Hepatic stellate cell (primary cell): ENCODE measurements at places on chromosomes 2 and 18.

DNA sequence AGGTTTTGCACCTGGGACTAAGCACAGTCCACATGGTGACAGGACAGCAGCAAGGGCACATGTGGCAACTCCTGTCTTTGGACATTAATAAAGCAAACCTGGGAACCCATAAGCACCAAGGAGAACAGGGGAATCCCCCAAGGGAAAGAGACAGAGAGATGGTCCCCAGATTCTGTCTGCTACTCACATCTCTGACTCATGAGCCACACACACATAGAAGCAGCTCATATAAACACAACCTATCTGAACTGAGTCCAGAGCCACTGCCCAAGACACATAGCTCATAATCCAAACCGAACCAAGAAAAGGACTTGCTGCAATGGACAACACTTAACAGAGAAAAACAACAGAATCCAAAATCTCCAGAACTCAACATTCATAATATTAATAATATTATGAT, 82.5 kb downstream of the OSBPL1A start:
- DNase-seq, result peak; percentile 5

- no peak for DNase-seq
Measured at GRCh38 chr2:58686776-58687175, 445.7 kb upstream of the FANCL start.

DNA sequence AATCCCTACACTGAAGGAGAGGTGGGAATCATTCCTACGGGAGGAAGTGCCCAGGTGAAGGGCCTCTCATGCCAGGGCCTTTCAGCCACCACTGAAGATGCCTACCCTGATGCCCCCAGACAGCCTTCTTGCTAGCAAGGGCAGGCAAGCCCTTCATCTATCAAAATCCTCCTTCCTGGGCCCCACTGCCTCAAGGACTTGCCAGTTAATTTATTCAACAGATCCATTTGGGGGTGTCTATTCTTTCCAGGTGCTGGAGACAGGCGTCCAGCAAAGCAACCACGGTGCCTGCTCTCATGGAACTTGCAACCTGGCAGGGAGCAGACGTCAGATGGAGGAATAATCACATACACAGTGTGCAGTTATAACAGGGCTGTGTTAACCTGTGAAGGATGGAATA, 95.5 kb downstream of the GYPC start:
- no peak for DNase-seq

DNA sequence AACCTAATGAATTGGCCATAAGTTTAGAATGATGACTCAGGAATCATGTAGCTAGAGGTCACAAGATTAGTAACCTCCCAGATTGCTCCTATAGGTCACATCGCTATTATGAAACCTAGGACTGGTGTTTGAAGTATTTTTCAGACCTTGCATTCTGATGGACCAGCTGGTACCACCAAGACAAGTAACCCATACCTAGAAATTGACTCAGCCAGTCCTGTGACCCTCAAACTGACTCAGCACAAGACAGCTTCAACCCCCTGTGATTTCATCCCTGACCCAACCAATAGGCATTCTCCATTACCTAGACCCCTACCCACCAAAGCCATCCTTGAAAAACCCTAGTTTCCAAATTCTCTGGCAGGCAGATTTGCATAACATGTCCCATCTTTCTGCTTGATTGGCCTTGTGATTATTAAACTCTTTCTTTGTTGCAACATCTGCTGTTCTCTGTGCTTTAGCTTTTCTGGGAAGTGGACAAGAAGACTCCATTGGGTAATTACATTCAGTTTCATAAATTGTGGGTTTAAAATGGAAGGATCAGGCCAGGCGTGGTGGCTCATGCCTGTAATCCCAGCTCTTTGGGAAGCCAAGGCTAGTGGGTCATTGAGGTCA, 254.9 kb downstream of the IRS1 start:
- no peak for DNase-seq

GRCh38 chr18:76750269-76750668, 72.1 kb upstream of the ZNF236 start:
- no peak for DNase-seq

DNA sequence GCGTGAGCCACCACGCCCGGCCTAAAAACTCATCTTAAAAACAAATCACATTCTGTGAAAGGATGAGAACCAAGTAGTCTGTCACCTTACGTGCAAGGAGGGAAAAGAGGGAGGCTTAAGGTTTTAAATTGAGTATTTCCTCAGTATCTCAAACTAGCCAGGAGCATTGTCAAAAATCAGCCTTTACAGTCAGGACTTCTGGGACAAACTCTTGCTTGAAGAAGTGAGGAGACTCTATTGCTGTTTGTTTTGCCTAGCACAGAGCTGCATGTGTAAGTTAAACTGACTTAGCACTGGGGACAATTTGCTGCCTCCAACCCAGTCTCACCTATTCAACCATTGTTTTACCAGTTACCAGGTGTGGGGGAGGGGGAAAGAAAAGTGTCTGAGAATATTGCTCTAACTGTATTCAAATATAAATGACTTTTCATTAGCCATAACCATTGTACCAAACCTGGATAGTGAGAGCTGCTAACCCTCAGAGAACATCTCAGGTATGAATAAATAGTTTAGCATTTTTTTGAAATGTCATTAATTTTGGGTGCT, 3.6 kb downstream of the INO80D start:
- DNase-seq, result no peak

DNA sequence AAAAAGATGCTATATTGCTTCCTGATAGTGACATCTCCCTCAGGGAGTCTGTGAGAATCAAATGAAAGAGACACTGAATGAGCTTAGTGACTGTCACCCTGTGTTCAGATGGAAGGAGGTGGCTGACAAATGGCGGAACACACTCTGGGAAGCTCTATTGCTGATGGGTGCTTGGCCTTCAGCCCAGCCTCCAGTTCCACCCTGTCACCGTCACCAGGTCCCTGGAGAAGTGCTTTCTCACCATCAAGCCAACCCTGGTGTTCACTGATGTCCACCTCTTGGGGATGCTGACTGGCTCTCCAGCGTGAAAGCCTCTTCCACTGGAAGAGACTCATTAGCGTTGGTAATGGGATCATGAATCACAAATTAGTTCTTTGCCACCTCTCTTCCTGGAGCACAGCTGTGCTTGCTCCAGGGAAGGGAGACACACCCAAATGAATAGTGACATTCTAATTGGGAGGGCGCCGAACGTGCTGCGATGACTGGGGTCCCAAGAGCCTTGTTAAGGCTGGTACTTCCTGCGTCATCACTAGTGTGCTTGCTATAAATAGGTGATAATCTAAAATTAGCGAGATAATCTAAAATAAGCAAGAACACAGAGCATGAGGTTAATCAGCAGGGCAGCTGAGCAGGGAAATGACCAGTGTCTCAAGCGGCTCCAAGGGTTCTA, 154.0 kb downstream of the CLIP4 start:
- DNase-seq, result no peak

DNA sequence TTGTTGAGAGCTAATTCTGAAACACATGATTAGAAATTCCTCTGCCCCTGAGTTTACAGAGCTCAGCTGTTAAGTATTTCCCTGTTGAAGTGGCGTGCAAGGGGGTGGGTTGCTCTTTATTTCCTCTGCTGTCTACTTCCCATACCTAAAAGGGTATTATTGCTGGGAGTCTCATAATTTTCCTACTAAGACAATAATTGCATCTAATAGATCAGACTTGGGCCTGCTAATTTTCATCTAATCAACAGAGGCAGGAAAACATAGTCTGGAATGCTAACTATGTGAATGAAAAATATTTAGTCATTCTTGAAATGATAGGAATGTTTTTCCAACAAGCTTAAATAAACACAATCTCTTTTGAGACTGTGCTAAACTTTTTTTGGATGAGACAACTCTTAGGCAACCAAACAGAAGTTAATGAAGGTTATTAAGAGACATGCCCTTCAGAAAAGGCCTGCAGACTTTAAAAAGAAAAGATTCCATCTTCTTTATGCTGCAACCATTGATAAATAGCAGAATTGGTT, 111.4 kb downstream of the FEZ2 start:
- DNase-seq, result peak; percentile 14

- DNase-seq, result no peak
Measured at GRCh38 chr2:18883616-18884456, 294.5 kb upstream of the NT5C1B start.

DNA sequence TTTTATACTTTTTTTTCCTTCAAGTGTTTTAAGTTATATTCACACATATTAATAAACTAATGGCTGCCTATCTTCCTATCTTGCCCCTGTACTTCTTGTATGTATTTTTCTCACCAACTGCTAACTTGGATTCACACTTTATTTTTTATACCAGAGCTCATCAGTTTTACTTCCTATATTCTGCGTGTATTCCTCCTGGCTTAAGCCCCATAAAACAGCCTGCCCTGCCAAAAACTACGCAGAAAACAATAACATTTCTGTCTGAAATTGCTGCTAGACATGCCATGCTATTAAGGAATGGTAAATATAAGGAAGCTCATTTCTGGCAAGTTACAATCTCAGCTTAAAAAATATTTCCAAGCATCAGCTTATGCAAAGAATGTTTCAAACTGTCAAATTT, 172.3 kb downstream of the UBE2E3 start:
- no peak for DNase-seq

DNA sequence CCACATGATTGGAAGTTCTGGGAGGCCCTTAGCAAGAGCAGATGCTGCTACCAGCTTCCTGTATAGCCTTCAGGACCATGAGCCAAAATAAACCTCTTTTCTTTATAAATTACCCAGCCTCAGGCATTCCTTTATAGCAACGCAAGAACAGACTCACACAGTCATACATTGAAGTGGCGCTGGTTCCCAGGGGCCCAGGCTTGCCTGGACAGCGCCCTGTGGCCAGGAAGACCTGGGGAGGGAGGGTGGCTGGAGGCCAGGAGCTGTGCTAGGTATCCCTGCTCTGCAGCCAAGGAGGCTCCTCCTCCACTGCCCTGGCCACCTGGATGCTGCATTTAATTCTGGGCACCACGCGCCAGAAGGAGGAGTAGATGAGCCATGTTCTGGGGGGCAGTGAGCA, 98.1 kb downstream of the AGAP1 start:
- no peak for DNase-seq

- DNase-seq, result no peak
Measured at GRCh38 chr18:23178661-23179081, 43.4 kb downstream of the CABLES1 start.

DNA sequence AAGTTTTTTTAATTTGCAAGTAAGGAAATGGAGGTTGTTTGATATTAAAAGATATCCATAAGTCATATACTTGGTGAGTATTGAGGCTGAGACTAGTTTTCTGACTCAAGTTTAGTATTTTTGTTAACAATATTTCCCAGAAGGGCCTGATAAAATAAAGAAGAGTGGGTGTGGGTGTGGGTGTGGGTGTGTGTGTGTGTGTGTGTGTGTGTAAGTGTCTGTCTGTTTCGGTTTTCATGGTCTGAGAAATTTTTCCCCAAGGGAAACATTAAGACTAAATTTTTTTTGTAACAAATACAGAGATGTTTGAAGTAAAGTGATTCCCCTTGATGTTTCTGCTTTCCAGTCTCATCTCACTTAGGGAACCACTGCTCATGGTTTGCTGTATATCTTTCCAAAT, 36.5 kb downstream of the PPM1B start:
- DNase-seq, result no peak

DNA sequence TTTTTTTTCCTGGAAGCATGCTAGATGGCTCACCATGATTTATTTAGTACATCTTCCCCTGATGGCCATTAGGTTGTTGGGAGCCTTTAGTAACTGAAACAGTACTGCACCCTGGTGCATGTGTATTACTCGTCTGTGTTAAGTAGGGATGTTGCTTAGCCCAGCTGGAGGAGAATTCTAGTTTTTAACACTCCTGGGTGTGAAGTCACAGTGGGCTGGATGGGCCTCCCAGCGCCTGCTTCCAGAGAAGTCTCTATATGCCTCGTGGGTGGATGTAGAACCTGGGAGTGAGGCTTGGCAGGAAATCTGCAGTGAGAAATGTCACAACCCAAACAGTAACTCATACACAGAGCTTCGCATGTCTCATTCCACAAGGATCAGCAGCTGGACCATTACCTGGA, 28.9 kb upstream of the NT5DC4 start:
- DNase-seq, result no peak

DNA sequence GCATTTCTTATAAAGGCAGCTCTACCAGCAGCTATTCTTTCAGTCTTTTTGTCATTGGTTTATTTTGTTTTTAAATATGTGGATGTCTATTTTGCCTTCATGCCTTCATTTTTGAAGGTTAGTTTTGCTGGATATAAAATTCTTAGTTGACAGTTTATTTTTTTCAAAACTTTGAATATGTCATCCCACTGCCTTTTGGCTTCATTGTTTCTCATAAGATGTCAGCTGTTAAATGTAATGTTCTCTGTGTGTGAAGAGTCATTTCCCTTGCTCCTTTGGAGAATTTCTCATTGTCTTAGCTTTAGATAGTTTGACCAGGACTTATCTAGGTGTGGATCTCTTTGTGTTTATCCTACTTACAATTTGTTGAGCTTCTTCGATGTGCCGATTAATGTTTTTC, 213.5 kb downstream of the KIAA1328 start:
- DNase-seq, result no peak

- DNase-seq, result no peak
Measured at GRCh38 chr2:43518181-43518580, 77.7 kb downstream of the THADA start.

- DNase-seq, result no peak
Measured at GRCh38 chr18:21361307-21361880, 119.4 kb downstream of the GREB1L start.

DNA sequence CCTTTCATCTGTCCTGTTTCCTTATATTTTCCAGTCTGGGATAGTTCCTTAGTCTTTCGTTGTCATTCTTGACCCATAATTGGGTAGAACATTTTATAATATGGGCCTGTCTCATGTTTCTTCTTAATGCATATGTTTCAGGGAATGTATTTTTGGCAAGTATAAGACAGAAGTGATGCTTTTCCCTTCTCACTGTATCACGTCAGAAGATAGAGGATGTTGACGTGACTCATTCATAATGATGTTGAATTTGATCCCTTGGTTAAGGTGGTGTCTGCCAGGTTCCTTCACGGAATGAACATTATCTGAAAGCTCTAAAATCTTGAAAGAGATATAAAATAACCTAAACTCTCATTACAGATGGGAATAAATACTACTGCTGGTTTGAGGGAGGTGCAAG, 18.8 kb downstream of the CDH7 start:
- DNase-seq, result no peak

GRCh38 chr2:69734854-69735544, 6.9 kb upstream of the ANXA4 start:
- DNase-seq, result no peak

GRCh38 chr2:159106109-159106508, 137.7 kb downstream of the TANC1 start:
- DNase-seq, result peak; percentile 63

DNA sequence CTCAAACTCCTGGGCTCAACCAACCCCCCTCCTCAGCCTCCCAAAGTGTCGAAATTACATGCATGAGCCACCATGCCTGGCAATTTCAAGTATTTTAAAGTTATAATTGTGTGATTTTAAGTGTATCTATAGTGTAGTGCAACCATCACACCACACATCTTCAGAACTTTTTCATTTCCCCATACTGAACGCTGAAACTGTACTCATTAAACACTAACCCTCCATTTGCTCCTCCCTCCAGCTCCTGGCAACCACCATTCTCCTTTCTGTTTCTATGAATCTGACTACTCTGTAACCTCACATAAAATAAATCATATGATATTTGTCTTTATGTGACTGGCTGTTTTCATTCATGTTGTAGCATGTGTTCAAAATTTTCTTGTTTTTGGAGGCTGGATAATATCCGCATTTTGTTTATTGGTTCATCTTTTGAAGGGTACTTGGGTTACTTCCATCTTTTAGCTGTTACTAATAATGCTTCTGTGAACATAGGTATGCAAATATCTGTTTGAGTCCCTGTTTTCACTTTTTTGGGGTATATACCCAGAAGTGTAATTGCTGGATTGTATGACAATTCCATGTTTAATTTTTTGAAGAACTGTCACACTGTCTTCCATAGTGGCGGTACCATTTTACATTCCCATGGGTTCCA, 188.2 kb downstream of the PLCL1 start:
- no peak for DNase-seq

- peak; percentile 44 for DNase-seq
Measured at GRCh38 chr2:207869784-207870778, 100.4 kb upstream of the FZD5 start.
